ENCODE measurements at places on chromosomes 7 and 10.

- peak; percentile 1 for DNase-seq
Observed at GRCh38 chr10:120131183-120131582, 238.7 kb downstream of the SEC23IP start.

- DNase-seq: no peak
Observed at GRCh38 chr10:75532253-75532924, 101.0 kb downstream of the LRMDA start.

- DNase-seq: no peak
Observed at GRCh38 chr7:91898240-91898992, 17.9 kb upstream of the MTERF1 start.

GRCh38 chr10:68272833-68273232 lies 40.9 kb upstream of the ATOH7 start:
- no peak for DNase-seq

- no peak for DNase-seq
Observed at GRCh38 chr10:102985811-102986210, 67.7 kb downstream of the CNNM2 start.

- DNase-seq: no peak
Observed at GRCh38 chr10:125094806-125095205, 65.6 kb downstream of the CTBP2 start.

DNA sequence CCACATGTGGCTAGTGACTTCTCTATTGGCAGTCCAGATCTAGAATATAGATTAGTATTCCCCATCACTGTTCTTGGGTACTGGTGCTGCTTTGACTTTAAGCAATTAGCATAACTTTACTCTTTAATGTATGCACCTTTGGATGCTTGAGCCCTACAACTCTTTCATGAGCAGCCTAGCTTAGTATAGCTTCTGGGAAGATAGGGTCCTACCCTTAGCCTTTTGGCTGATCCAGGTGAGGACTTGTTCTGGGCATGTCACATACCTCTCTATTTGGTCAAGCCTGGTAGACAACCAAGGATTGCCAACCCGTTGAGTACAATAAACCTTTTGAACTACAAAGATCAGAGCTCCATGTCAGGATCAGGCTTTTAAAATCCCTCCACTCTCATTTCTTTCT lies 17.7 kb downstream of the PCGF5 start:
- DNase-seq: no peak

DNA sequence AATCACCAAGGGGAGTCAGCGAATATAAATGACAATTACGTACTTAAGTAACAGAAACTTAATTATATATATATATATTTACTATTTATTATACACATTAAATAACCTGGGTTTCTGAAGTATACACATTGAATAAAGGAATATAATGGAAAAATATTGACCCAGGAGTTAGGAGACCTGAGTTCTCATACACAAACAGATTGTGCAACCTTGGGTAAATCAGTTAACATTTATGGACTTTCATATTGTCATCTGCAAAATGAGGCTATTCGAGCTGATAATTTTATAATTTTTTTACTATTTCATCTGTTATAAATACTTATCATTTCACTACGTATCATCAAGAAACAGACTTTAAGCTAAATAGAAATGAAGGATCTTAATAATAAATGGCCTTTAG lies 75.1 kb upstream of the SRRM3 start:
- DNase-seq: no peak

DNA sequence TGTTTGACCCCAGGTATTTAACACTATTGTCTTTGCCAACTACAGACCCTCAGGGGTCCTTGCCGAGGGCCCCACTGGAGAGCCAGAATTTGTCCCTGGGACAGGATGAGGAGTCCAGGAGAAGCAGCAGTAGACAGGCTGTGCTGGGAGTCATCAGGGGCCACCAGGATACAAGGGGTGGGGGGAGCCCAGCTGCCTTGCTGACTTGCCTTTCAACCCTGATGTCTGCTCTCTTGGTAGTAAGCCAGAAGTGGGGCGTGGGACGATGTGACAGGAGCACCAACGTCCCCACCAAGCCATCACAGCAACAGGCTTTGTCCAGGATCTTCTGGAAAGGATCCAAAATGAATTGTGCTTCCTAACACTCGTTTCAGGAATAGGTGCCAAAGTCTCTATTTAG lies 62.4 kb upstream of the CDCA7L start:
- DNase-seq: no peak

DNA sequence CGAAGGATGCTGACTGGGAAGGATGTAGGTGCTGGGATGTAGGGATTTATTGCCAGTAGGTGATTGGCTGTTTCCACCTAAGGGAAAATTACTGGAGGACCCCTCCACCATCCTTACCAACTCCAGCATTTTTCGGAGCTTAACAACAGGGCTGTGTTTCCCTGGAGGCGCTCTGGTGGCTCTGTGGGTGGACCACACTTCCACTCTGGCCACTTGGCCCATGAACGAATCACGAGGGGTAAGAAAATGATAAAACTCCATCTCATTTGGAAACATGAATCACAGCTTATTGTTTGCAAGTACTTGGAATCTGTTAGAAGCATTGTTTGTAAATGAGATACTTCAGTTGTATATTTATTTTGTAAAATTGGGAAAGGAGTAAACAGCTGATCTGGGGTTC lies 3.0 kb downstream of the DOCK1 start:
- DNase-seq: no peak

DNA sequence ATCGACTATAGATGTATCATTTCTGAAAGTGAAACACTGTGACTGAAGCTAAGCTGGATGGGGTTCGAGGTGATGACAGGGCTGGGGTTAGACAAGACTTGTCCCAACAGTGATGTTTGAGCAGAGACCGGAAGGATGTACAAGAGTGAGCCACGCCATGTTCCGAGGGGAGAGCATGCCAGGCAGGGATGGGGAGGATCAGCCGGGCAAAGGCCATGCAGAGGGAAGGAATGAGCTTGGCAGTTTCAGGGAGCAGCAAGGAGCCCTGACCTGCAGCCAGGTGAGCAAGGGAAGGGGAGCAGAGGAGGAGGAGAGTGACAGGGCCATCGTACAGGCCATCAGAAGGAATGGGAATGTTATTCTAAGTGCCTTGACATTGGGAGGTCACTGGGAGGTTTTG lies 114.9 kb upstream of the GPR26 start:
- DNase-seq: no peak

- DNase-seq: no peak
Observed at GRCh38 chr10:33150889-33151288, 183.6 kb downstream of the NRP1 start.

GRCh38 chr10:43260117-43260761 lies 6.6 kb downstream of the RASGEF1A start:
- no peak for DNase-seq

- no peak for DNase-seq
Observed at GRCh38 chr7:92095380-92095779, 38.9 kb downstream of the CYP51A1 start.

DNA sequence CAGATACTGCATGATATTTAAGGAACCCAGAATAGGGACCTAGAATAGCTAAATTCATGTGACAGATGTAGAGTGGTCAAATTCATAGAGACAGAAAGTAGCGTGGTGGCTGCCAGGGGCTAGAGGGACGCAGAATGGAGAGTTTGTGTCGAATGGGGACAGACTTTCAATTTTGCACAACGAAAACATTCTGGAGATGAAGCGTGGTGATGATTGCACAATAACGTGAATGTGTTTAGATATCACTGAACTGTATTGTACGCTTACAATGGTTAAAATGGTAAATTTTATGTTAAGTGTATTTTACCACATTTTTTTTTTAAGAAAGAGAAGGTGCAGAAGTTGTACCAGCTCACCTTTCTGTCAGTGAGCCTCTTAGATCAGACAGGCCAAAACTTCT lies 137.8 kb upstream of the TNS3 start:
- DNase-seq: no peak

- DNase-seq: no peak
Observed at GRCh38 chr10:96856317-96856716, 24.2 kb downstream of the LCOR start.

- no peak for DNase-seq
Observed at GRCh38 chr10:51121861-51122260, 47.6 kb downstream of the PRKG1 start.

- no peak for DNase-seq
Observed at GRCh38 chr7:94297397-94297838, 97.3 kb upstream of the COL1A2 start.

DNA sequence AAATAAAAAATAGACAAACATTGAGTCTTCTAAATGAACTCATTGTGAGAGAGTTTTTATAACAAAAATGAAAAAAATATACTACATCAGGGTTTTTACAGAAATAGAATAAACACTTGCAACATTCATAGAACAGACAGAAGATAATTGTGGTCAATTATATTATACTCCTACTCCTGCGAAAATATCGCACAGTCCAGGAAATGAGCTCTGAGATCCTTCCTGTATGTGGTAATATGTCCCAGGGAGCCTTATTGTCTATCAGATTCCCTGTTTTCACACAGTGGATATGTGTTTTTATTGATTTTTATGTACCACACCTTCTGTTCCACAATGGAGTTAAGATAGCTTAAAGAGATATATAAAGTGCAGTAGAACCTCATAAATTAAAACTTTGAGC lies 27.5 kb upstream of the RELN start:
- no peak for DNase-seq

GRCh38 chr10:13019280-13019679 lies 17.8 kb upstream of the CCDC3 start:
- no peak for DNase-seq

DNA sequence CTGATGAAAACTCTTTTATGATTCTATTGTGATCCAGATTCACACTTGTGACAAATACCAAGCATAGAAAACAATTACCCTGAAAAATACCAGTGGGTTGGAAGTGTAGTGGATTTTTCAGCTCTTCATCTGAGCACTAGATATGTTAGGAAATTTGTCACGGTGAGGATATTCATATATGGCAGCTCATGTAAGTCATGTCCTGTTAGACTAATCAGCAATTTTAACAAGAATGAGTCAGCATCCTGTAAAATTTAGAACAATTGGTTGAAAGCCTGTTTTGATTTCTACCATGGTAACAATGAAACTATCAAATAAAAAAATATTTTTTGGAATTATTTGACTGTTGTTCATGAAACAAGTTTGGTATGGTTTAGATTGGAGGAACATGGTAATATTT lies 334.3 kb downstream of the CACNA2D1 start:
- DNase-seq: peak; percentile 1

DNA sequence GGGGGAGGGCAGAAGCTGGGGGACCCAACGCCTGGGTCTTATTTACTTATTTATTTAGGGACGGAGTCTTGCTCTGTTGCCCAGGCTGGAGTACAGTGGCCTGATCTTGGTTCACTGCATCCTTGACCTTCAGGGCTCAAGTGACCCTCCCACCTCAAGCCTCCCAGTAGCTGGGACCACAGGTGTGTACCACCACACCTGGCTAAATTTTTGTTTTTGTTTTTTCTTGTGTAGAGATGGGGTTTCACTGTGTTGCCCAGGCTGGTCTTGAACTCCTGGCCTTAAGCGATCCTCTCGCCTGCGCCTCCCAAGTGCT lies 1.7 kb upstream of the MOGAT3 start:
- no peak for DNase-seq

- DNase-seq: peak; percentile 52
Observed at GRCh38 chr10:93752761-93753160, 5.0 kb upstream of the LGI1 start.

- no peak for DNase-seq
Observed at GRCh38 chr7:76333511-76334101, 25.2 kb downstream of the YWHAG start.

DNA sequence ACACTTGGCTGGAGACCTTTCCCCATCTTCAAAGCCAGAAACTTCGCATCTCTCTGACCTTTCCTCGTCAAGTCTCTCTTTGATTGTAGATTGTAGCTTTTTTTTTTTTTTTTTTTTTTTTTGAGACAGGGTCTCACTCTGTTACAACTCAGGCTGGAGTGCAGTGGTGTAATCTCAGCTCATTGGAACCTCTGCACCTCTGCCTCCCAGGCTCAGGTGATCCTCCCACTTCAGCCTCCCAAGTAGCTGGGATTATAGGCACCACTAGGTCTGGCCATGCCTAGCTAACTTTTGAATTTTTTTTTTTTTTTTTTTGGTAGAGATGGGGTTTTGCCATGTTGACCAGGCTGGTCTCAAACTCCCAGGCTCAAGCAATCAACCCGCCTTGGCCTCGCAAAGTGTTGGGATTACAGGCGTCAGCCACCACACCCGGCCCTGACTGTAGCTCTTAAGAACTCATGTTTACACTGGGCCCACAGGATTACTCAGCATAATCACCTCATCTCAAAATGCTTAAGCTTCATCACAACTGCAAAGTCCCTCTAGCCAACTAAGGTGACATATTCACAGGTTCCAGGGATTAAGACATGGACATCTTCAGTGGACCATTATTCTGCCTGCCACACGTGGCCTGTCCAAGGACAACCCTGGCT lies 11.7 kb downstream of the POLL start:
- no peak for DNase-seq
